ENCODE measurements at places on chromosomes 3 and 15. TPM values are rescaled to one million over a fixed set of nuclear protein-coding genes. Genes with fewer than 3 reads are reported as not detected.

DNA sequence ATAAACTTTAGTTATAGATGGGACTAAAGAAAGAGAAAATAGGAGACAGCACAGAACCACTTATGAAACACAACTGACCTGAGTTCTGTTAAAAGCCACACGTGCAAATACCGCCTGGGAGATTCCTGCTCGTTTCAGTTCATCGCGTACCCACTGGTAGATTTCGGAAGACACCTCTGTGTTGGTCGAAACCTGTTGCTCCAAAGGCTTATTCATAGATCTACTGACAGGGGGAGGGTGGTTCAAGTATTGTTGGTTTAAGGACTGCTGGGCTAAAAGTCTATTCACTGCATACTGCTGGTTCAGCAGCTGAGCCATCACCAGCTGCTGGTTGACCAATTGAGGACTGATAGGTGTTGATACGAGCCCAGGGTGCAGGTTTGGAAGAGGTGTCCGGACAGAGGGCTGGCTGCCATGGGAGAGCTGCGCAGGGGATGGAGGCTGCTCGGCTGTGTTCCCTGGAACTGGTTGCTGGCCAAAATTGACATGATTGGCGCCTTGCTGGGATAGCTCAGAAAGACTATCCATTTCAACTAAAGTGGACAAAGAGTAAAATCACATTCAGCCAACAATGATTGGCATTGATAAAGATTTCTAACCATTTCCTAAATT, 30.6 kb downstream of the SATB1 start:
- DNase-seq, result no peak

DNA sequence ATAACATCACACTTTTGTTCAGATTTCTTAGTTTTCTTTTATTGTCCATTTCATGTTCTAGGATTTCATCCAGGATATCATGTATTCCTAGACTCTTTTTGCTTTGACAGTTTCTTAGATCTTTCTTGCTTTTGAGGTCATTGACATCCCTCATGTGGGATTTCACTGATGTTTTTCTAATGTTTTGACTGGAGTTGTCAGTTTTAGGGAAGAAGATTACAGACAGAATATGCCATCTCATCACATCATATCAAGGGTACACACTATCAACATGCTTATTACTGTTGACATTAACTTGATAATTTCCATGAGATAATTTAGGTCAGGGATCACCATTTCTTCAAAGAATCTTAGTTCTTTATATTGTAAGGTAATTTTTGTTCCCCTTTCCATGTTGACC, 101.7 kb downstream of the NPAP1 start:
- no peak for DNase-seq

- DNase-seq, result no peak
Observed at GRCh38 chr3:37820286-37820685, 41.4 kb upstream of the CTDSPL start.

DNA sequence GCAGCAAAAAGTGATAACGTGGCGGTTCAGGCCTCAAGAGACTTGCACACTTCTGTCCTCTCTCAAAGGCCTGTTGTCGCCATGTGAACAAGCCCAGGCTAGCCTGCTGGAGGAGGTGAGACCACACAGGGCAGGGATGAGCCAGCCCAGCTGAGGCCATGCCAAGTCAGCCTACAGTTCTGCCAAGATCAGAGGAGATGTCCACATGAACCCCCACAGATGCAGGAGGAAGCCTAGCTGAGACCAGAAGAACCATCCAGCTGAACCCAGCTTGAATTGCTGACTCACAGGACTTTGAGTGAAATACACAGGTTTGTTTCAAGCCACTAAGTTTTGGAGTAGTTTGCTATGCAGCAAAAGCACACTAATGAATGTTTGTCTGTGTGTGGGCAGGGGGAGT, 50.3 kb upstream of the SEC13 start:
- DNase-seq, result no peak

- DNase-seq, result no peak
Observed at GRCh38 chr3:64414043-64414442, 188.8 kb upstream of the PRICKLE2 start.

- no peak for DNase-seq
Observed at GRCh38 chr15:85399627-85400026, 19.2 kb downstream of the AKAP13 start.

DNA sequence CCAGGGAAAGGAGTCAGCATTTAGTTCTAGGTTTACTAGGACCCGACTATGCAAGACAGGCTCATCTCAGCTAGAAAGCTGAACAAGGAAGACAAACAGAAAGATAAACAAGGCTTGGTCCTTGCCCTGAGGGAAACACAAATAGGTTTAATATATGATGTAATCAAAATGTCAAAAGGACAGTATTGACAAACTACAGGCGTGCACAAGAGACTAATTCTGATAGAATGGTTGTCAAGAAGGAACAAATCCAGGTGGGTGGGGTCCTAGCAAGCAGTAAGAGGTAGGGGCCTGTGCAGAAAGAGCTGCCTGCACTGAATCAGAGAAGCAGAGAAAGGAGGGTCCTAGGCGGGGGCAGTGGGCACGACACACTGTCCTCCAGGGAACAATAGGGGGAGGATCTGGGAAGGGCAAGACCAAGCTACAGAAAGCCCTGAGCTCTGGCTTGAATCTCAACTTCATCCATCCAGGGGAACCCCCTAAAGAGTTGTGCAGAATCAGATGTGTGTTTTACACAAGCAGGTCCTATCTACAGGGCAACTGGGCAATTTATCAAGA, 23.4 kb downstream of the RFTN1 start:
- DNase-seq, result no peak

DNA sequence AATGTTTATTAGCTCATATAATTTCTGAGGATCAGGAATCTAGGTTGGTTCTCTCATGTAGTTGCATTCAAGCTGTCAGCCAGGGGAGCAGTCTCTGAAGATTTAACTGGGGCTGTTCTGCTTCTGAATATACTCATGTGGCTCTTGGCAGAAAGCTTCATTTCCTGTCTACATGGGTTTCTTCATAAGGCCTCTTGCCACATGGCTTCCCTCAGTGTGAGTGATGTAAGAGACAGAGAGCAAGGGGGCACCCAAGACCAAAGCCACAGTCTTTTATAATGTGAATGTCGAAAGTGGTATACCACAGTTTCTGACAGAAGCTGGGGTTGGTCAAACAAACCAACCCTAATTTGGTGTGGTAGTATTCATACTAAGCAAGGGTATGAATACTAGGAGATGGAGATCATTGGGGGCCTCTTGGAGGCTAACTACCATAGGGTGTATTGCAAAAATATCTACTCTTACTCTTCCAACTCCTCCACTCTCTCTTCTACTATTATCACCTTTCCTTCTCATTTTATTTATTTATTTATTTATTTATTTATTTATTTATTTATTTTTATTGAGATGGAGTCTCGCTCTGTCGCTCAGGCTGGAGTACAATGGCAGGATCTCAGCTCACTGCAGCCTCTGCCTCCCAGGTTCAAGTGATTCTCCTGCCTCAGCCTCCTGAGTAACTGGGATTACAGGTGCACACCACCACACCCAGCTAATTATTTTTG, 123.8 kb downstream of the B3GALNT1 start:
- DNase-seq, result no peak

DNA sequence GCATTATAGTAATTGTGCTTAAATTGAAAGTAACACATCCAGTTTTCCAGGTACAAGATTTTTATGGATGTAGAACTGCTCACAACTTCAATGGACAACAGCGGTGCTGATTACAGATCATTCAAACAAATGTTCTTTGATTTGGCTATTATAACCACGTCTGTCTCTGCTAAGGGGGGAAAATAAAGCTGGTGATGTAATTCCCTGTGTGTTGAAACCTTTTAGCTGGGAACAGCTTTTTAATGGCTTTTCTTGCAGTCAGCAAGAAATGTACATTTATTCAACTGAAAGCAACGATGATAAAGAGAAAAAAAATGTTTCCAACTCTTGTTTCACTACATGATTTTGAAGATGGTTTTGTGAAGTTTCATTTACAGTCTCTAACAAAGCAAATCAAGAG, 431.9 kb upstream of the AGTR1 start:
- DNase-seq, result no peak

GRCh38 chr3:54837964-54838363, 89.9 kb downstream of the LRTM1 start:
- no peak for DNase-seq

DNA sequence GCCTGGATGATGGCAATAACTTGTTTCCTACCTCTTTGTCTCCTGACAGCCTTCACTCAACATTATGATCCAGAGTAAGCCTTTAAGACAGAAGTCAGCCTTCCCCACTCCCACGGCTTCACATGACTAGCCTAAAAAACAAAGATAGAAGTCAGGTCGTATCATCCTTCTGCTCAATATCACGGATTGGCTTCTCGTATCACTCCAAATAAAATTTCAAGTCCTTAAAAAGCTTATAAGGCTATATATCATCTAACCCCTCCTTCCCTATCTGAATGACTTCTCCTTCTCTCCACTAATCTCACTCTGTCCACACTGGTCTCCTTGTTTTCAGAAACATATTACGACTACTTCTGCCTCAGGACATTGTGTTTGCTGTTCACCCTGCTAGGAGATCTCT, 47.7 kb upstream of the AP4E1 start:
- DNase-seq, result no peak

DNA sequence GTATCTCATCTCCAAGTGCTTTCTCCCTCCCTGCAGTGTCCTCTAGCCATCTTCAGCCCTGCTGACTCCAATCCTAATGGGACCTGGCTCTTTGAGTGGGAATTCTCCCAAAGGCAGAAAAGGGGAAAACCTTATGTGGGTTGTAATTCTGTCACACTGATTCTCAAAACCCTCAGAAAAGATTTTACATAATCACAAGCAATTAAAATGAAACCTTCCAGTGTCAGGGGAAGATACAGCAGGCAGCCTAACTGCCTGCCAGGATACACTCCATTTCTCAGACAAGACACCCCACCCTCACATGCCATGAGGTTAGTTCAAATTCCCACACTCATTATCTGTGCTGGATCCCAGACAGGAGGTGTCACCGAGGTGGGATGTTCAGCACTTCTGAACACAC, 121.4 kb downstream of the RFTN1 start:
- no peak for DNase-seq

DNA sequence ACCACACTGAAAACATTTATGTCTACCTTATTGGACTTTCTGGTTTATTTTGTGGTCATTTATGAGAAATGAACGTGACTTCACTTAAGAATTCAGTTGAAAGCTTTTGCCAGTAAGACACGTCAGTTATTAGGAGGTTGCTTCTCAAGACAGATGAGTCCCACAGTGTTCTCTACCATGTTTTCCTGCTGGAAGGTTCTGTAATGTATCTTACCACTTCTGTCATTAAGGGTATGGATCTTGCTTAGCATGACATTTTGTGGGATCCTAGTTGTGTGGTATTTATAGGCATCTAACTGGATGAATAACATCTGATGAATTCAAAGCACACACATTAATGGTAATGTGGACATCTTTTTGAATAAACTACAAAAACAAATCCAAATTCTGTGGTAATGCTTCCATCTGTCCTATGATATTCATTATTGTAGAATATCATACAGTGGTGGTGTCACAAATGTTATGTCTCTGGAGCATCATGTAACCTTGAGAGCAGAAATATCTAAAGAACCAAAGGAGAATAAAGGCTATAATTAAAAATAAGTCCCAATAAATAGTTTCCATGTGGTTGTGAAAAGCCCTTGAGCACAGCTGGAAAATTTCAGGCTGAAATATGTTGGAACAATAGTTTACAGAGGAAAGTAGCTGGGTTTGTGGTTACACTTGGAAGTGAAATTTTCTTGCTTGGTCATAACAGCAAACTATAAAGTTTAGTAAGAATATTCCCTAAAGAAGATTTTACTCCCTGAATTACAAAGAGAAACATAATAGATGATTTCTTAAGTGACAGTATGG, 61.5 kb downstream of the C3orf38 start:
- no peak for DNase-seq

DNA sequence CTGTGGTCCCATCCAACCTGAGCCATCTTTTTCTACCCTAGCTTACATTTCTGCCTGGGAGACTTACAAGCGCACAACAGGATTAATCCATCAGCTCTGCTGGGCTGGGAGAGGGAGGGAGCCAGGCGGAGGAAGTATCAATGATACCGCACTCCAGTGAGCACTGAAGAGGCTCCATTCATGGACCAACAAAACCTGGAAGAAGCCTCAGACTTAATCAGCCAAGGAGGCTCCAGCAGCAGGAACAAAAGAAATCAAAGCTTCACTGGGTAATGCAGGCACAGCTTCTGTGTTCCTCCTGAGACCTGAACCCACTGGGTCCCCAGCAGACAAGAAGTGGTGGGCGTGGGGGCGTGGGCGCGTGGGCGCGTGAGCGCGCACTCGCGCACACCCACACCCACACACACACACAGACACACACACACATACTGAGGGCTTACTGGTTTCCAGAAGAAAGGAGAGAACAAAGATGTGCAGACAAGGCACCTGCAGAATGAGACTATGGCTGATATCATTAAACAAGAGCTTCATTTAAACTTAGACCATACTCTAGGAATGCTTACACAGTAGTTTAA, 87.0 kb upstream of the BOC start:
- DNase-seq, result no peak

DNA sequence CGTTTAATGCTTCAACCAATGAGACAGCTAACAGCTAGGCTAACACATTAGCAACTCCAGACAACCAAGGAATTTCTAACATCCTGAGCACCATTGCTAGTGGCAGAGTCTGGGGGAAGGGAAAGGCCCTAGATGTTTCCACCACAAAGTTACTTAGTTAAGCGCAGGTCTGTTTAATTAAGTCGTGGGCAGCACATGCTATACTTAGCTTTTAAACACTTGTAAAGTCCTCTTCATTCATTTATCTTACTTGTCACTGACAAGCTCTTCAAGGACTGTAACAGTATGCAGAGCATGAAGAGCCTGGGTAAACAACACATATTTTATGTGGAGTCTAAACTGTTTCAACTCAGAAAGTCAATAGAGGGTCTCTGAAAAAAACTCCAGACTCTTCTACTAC, 221.1 kb upstream of the WNT5A start:
- DNase-seq, result no peak

DNA sequence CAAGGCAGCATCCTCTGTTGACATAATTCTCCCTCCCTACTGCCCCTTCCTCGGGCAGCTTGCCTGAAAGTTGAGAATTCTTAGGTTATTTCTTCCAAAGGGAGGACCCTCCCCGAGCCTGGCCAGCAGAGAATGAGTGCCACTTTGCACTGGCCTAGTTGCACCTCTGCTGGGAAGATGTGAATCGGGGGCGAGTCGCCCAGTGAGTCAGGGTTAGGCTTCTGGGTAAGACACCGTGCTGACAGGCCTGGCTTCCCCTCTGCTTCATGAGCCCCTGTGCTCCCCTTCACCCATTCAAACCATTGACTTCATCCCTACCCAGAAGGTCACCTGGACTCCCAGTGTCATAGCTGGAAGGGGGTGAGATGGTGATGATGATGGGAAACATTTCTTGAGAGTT, 82.3 kb downstream of the AAGAB start:
- no peak for DNase-seq

IMPG2 gene
- total RNA-seq, result 0.60 TPM

CLDN16 gene
- total RNA-seq, result not detected

BFSP2 gene
- not detected for total RNA-seq

NAALADL2 gene
- total RNA-seq, result 16.1 TPM

TMEM207 gene
- total RNA-seq, result not detected

GPR62 gene
- not detected for total RNA-seq

SUCLG2 gene
- 32.1 TPM for total RNA-seq

CIDEC gene
- total RNA-seq, result not detected

All from osteocyte (in vitro differentiated cells).